Fibroblast of villous mesenchyme (primary cell): ENCODE measurements at places on chromosomes 6 and 20.
A peak's percentile ranks its signal among the peaks of the same experiment; 100 is the strongest.

DNA sequence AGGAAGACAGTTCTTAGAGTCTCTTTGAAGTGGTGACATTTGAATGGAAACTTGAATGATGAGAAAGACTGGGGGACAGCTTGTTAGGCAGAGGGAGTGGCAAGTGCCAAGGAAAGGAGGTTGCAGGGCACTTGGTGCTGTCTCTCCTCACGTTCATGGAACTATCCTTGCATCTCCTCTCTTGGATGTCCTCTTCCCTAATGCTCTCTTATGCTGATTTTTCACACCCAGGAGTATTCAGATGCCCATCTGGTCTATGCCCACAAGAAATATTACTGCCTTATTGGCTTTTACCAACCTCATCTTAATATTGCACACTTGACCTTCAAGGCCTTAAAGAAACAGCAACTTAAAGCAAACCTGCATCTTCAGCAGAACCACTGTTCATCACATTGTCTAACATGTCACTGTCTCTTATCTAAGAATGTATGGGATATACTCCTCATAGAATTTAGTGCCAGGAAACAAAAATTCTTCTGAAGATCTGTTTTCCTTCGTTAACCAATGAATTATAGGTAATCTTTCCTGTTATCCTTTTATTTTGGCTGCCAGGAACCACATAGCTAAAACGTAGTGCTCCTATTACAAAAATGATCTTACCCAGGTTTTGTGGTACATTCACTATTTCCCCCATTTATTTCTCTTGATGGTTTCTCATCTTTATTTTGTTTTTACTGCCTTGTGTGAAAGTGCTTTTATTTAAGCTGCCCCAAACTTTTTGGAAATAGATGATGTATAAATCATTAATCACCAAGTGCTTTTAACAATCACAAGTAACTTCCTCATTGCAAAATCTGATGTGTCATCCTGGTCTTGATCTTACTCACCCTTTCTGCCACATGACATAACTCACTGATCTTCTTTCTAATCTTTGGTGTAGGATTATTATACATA, 12.8 kb downstream of the RGS17 start:
- DNase-seq, result peak; percentile 80

DNA sequence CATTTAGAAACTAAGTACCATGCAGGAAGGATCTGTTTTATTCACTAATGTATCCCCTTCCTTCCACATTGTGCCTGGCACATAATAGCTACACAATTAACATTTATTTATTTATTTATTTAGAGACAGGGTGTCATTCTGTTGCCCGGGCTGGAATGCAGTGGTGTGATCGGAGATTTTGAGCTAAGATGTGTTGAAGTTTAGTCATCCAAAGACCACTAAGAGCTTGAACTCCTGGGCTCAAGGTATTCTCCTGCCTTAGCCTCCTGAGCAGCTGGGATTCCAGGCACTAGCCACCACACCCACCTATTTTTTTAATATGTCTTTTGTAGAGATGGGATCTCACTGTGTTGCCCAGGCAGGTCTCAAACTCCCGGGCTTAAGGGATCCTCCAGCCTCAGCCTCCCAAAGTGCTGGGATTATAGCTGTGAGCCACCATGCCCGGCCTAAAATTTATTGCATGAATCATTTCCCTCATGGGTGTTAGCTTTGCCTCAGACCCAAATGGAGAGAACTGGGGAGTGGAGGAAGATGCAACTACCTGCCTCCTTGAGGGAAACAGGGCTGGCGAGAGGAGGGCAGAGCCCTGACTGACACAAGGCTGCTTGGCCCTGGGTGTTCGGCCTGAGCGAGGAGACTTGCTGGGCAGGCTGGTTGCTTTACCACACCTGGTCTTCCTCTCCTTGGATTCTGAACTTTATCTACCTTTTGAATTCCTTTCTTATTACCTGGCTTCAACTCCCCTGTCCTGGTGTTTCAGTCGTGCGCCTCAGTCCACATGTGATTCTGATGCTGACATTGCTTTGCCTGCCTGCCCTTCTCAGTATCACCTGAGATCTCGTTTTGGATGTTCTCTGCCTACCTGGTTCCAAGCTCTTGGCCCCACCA, 1.7 kb upstream of the DYNLT1 start:
- no peak for DNase-seq

GRCh38 chr20:25000268-25000801, 7.8 kb upstream of the APMAP start:
- peak; percentile 74 for DNase-seq

DNA sequence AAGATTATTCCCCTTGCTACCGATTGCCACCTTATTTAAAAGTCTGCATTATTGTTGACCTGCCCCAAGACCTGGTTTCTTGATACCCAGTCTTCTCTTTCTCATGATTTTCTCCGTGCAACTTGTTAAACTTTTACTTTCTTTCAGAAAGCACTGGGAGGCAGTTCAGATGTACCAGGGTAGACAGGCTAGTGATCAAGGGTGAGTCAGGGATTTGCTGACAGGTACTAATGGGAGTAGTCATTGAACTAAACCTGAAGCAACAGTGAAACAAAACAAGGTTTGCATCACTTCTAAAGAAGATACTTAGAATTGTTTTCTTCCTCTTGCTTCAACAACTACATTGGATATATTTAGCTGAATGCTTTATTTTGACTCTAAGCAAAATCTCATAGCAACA, 124.4 kb downstream of the KCNQ5 start:
- no peak for DNase-seq

GRCh38 chr6:168563656-168564055, 122.7 kb downstream of the SMOC2 start:
- DNase-seq, result no peak

DNA sequence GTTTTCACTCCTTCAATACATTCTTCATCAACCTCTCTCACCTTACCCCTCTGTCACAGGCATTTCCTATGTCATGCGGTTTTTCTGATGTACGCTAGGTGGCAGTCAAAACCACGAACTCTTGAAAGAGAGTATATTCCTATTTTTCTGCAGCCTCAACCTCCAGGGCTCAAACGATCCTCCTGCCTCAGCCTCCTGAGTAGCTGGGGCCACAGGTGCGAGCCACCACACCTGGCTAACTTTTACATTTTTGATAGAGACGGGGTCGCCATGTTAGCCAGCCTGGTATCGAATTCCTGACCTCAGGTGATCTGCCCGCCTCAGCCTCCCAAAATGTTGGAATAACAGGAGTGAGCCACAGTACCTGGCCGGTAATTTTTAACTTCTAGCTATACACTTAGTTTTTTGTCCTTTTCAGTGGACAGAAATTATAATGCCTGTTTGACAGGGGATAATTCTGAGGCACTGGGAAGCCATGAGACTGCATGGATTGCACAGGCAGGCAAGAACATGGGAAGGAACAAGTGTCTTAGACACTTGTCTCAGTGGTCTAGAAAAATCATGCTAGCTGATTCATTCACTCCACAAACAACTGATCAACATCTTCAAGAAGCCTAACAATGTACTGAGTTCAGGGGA, 22.5 kb upstream of the HFE start:
- DNase-seq, result peak; percentile 56

GRCh38 chr6:51541847-51542246, 545.6 kb downstream of the PKHD1 start:
- DNase-seq, result no peak

DNA sequence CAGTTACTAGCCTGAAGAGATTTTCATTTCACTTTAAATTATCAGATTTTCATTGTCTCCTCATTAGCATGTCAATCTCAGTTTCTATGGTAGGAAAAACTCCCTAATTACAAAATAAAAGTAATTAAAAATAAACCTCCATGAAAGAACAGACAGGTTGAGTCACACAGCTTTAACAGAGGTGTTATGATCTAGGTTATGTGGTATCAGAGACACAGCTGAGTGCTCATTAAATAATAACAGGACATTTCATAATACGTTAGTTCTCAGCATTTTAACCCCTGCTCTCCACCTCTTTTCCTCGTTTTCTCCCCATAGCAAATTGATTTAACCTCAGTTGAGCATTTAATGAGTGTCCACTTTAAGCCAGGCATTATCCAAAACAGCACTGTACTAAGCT, 21.9 kb downstream of the TPBG start:
- no peak for DNase-seq

DNA sequence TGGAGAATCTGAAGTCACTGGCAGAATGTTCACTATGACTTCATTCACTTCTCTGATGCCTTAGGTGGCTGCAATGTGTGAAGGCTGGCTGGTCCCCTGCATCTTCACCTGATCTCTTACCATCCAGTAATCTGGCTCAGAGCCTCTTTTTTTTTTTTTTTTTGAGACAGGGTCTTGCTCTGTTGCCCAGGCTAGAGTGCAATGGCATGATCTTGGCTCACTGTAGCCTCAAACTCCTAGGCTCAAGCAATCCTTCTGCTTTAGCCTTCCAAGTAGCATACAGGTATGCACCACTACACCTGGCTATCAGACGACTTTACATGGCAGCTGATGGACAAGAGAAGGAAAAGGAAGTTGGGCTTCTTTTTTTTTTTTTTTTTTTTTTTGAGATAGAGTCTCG, 25.8 kb upstream of the JARID2 start:
- DNase-seq, result no peak

GRCh38 chr6:116253188-116253504, 729 bp downstream of the TSPYL4 start:
- DNase-seq, result no peak

DNA sequence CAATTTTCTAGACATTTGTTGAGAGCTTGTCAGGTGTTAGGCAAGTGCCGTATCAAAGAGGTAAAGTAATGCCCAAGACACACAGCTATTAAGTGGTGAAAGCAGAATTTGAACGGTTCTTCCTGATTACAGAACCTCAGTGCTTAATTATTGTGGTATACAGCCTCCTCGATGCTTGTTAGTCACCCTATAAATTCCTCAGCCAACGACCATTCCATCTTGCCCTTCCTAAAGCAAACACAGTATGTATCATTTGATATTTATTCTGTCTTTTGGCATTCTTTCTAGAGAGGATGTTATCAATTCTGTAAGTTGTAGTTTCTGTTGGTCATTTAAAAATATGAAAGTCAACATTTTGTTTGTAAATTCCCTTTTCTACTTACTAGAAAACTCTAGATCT, 297.8 kb upstream of the BMP2 start:
- DNase-seq, result no peak

GRCh38 chr6:44664716-44665115, 277.2 kb downstream of the CDC5L start:
- DNase-seq, result peak; percentile 41

GRCh38 chr20:46584508-46584907, 34.1 kb upstream of the OCSTAMP start:
- DNase-seq, result no peak

DNA sequence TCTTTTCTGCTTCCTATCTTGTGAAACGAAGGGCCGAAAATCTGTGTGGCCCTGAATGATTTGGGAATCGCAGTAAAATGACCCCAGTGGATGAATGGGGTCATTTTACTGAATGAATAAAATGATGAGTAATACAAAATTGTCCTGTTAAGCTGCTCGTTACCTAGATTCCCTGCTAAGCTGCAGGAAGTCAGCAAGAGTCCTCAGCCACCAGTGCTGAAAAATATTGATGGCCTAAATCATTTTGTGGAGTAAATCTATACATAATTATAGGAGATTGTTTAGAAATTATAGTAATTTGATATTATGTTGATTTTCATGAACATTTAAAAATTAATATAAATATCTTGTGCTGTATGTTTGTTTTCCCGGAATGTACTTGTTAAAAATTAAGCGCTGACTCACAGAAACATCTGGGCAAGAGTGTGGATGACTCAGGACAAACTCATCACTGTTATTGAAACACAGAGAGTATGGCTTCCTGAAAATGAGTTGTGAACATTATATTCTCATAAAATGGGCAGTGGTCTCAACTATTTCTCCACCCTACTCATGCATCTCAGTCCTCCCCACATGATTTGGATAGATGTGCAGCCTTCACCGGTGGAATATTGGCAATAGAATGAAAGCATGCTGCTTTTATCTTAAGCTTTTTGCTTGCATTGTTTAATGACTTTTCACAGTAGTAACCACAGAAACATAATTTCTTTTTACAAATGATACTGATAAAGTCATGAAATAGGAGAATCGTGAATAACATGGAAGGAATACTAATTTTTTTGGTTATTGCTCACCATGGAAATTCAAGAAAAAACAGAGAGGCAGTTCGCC, 36.2 kb upstream of the RGS17 start:
- DNase-seq, result peak; percentile 91

GRCh38 chr20:13271098-13271497, 50.0 kb downstream of the ISM1 start:
- DNase-seq, result no peak

- no peak for DNase-seq
These were observed 348.7 kb downstream of the CD83 start for GRCh38 chr6:14466278-14466677.

DNA sequence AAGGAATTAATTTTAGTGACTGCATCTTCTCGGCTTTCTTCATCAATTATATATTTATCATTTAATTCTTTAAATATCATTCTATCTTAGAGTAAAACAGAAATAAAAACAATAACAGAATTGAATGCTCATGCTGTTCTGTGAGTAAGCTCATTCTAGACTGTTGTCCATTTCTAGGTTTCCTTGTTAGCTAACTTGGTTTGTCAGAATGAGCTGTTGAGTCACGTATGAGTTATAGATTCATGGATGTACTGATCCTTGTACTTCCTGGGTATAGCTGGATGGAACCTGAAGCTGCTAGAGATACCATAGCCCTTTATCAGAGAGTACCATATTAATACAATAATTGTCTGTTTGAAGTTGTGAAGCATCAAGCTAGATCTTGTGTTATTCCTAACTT, 515.3 kb downstream of the TENT5A start:
- no peak for DNase-seq

- no peak for DNase-seq
These were observed 47.2 kb downstream of the PLAGL2 start for GRCh38 chr20:32160341-32160740.

GRCh38 chr6:170440437-170440836, 112.7 kb downstream of the PSMB1 start:
- DNase-seq, result no peak

DNA sequence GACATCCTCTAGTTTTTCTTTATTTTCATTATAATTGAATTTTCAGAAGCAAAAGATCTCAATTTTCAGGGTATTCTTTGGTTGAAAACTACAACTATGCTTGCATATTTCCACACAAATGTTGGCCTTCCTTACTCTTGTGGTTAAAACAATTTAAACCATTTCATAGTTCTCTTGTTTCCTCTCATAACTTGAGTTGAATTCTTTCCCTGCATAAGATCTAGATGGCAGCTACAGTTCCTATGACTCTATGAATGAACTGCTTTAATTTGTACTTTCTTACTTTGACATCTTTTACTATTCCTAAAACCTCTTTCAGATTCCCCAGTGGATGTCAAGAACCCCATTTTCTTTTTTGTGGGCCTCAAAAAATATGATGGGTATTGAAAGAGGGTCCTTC, 564.5 kb downstream of the NKAIN2 start:
- DNase-seq, result no peak

- DNase-seq, result no peak
These were observed 7.9 kb upstream of the SDCBP2 start for GRCh38 chr20:1336699-1337367.

GRCh38 chr6:37550191-37550831, 50.6 kb upstream of the CCDC167 start:
- peak; percentile 17 for DNase-seq

DNA sequence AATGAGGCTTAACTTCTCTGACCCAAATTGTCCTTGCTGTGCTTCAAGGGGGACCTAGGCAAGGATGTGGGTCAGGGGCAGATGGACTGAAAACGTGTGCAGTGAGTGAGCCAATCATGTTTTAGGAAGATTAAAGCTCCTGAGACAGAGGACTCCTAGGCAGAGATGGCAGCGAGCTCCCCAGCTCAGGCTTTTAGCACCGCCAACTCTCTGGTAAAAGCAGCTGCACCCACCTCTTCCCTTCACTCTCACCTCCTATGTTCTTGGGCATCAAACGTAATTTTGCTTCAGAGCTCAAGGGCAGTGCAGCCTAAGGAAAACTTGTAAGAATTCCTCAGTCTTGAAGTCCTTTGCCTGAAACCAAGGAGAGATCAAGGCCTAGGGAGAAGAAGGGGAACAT, 10.3 kb downstream of the RPP21 start:
- DNase-seq, result no peak
